Activated CD8-positive, alpha-beta T cell treated with anti-CD3 and anti-CD28 coated beads for 36 hours (primary cell): ENCODE measurements at places on chromosomes 4 and X. TPM values are rescaled to one million over a fixed set of nuclear protein-coding genes. Genes with fewer than 3 reads are reported as not detected.

Gene PPP1R3F
- 4.8 TPM for total RNA-seq

Gene YIPF7
- not detected for total RNA-seq

Gene PDLIM3
- total RNA-seq: not detected

Gene ETDB
- not detected for total RNA-seq

Gene ZNF185
- total RNA-seq: 1.6 TPM

Gene CT55
- total RNA-seq: not detected

Gene GNRHR
- not detected for total RNA-seq

Gene NUDT10
- 4.9 TPM for total RNA-seq

Gene DHX15
- total RNA-seq: 216 TPM

Gene ZNF280C
- 5.8 TPM for total RNA-seq

Gene FREM3
- not detected for total RNA-seq

Gene ADGRG4
- not detected for total RNA-seq

Gene MXRA5
- not detected for total RNA-seq

Gene ABHD18
- 22.6 TPM for total RNA-seq

Gene TLL1
- total RNA-seq: not detected

Gene GAB3
- total RNA-seq: 3.9 TPM

Gene MAGEB6
- not detected for total RNA-seq

Gene LPAR4
- not detected for total RNA-seq

Gene RAB9B
- 0.45 TPM for total RNA-seq

Gene CFI
- not detected for total RNA-seq

Gene SHROOM2
- not detected for total RNA-seq

Gene PHKA1
- total RNA-seq: 8.0 TPM

Gene SERTM2
- total RNA-seq: not detected

Gene OR13H1
- not detected for total RNA-seq

Gene PRICKLE3
- 25.9 TPM for total RNA-seq

Gene ELOVL6
- total RNA-seq: 4.7 TPM

Gene CD99L2
- 11.9 TPM for total RNA-seq

Gene GAR1
- 36.4 TPM for total RNA-seq

Gene PLP1
- total RNA-seq: not detected

Gene RHOXF1
- not detected for total RNA-seq

Gene CXCL11
- total RNA-seq: not detected
